Vagina (tissue), 2 donors: ENCODE measurements at places on chromosomes 4 and X.

- no peak for DNase-seq
Observed at GRCh38 chr4:56704089-56704871, 23.2 kb upstream of the HOPX start.

DNA sequence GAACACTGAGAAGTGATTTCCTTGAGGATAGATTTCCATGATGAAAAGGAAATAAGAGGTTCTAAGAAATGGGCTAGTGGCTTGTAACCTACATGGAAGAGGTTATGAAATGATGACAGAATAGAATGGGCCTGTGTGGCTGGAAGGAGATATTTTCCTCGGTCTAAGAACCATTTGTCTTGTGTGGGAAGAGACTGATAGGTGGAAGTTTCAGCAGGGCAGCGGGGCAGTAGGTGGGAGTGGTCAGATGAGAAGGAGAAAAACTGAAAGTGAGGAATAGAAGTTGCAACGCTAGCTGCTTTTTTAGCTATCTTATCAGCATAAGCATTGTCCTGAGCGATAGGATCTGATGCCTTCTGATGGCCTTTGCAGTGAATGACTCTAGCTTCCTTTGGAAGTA, 211.4 kb upstream of the GALNT7 start:
- no peak for DNase-seq

DNA sequence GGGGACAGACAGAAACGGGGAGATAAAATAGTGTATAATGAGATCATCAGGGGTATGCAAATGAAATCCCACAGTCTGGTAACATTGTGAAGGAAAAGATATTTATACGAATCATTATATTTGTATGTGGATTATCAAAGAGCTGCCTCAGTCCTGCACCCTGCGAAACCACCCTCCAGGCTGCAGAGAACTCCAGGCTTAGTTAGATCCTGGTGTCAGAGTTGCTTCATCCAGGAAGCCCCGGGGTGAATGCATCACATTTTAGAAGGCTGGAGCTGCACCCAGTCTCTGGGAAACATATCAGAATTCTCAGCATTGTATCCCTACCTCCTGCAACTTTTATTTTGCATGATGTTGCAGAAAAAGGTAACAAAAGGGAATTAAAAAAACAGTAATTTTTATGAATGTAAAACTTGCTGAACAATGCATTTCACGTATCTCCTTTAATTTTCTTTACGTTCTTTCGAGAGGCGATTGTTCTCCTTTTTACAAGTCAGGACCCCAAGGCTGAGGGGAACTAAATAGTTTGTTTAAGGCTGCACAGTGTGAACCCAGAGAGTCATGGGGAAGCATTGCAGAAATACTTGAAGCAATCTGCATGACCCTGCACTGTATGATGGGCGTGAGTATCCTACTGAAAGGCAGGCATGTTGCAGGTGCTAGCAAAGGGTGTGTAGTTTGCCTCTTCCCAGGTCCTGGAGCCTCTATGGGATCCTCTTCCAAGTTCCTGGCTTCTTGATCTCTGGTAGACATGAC, 299.5 kb upstream of the CLNK start:
- no peak for DNase-seq

DNA sequence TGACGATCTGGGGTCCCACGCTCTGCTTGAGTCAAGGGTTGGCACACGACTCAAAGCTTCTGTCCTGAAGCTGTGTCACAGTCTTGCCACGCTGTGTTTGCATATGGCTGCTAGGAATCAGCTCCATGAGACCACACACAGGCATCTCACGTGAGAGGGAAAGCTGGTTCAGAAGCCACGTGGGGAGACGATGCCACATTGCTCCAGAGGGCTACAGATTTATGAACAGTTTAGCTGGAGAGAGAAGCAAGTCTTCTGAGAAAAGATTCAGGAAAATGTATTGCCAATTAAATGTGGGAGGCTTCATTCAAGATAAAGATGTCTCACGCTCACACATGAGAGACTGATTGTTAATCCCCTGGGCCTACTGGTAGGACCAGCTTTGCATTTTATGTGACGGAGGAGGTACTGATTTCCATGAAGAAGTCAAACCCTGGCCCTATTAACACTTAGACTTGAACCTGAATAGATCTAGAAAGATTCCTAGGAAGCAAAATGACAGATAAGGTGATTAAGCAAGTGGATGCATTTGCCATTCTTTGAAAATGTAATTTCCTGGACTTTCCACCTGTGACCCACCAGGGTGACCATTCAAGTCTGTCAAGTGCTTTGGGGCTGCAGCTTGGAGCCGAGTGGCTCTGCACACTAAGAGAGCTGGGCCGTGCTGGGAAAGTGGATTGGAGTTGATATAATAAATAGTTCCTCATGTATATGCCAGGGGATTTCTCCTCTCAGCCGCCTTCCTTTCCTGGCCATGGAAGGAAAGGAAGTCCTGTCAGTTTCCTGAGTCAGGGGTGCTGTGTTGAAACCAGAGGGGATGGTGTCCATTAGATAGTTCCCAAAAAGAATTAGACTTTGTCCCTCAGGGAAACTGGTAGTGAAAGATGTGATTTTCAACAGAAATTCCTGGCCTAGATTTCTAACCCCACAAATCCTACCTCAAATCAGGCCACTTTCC, 29.0 kb downstream of the ENPP6 start:
- DNase-seq = no peak

DNA sequence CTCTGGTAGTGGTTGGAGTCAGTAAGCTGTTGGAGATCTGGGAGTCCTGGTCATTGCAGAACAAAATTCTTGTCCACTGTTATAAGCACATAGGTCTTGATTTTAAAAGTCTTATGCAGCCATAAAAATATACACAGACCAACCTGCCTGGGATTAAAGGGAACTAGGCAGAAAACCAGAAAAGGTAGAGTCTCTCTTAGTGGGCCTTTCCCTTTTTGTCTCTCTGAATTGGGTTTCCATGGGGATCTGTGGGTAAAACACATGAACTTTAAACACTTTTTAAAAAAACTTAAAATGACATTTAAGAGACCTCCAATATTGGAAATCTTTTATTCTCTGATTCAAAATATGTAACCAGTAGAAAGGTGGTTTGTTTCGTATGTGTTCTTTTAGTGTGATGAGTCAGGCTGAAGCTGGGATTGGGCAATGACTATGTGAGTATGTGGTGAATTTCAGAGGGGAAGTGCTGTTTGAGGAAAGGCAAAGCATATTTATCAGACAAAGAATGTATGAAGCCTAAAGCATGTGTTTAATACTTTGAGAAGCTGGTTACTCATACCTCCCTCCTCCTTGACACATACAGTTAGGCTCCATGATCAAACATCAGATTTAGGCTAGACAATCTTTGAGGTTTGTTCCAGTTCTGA, 29.6 kb downstream of the SLC16A2 start:
- peak; percentile 37 for DNase-seq

GRCh38 chr4:95540227-95540626, 8.5 kb downstream of the UNC5C start:
- no peak for DNase-seq

DNA sequence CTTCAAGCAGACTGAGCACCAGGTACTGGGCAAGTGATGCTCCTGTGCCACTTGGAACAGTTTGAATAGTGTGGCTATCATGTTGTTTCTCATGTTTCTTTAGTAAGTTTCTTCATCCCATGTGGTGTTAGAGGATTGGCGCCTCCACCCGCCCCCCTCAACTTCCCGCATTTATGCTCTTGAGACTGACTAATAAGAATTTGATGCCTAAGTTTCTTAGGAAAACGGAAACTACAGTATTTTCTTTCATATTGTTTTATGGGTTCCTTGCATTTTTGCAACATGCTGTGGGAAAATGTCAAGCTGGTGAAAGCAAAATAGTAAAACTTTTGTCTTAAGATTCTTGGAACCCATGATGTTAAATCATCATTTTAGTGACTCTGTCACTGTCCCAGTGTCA, 101.2 kb upstream of the SLC4A4 start:
- DNase-seq = no peak

DNA sequence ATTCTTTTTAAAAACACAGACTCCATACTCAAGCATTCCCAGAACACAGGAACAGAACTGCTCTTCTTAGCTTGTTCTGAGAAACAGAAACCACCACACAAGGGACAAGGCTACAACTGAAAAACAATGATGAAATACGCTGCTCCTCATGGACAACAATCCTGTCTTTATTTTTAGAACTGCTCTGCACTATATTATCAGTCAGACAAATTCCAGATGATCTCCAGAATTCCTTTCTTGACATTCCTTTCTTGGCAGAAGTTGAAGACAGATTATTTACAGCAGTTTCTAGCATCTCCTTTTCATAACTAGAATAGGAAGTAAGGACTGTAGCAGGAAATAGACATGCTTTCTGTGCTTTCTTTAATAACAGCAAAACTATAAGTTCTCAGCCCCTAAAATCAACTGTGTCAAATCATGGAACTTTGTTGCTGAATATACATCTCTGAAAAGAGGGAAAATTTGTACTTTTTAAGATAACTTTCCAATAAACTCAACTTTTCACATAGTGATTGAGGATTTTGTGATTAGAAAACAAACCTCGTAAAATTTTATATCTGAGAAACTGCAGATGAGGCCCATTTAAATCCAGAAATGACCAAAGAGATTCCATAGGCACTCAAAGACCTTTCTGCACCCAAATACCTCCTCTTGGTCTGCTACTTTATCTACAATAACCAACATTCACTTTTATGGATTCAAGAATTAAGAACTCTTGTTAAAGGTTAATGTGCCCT, 35.9 kb downstream of the ANTXR2 start:
- DNase-seq = no peak

GRCh38 chr4:43282534-43282933, 390.0 kb downstream of the GRXCR1 start:
- no peak for DNase-seq

- no peak for DNase-seq
Observed at GRCh38 chrX:133813971-133814370, 171.4 kb downstream of the GPC3 start.

DNA sequence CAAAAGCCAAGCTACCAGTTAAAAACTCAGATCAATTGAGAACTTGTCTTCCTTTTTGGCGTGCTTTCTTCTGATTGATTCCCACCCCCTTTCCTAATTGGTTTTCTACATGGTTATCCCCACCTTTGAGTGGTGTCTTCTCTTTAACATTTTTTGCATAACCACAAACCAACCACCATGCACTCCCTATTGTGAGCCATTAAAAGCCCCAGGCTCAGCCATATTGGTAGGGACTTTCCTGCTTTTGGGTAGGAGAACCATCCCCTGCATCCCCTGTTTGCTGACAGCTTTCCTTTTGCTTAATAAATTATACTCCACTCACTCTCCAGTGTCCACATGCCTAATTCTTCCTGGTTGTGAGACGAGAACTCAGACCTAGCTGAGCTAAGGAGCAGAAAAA, 1651.4 kb upstream of the IGFBP7 start:
- DNase-seq = no peak

DNA sequence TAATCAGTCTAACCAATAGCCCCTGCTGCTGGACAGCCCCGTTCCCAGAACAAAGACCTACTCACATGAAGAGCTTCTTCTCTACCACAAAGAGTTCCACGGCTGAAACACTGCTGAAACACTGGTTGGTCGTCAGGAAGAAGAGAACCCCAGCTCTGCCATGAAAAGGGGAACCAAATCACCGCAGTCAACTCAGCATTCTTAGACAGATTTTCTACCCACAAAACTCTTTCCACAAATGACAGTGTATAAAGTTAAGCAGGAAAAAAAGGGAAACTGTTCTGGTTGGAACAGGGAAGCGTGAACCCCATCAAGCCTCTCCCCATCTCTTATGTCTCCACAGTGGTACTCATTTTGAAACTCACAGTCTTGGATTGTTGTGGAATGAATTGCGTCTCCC, 57.3 kb downstream of the ABCG2 start:
- no peak for DNase-seq

GRCh38 chr4:20395160-20395773, 143.6 kb downstream of the SLIT2 start:
- no peak for DNase-seq

GRCh38 chr4:142331132-142331531, 515.0 kb downstream of the INPP4B start:
- DNase-seq = no peak

- DNase-seq = no peak
Observed at GRCh38 chrX:11886745-11887144, 128.7 kb downstream of the MSL3 start.

DNA sequence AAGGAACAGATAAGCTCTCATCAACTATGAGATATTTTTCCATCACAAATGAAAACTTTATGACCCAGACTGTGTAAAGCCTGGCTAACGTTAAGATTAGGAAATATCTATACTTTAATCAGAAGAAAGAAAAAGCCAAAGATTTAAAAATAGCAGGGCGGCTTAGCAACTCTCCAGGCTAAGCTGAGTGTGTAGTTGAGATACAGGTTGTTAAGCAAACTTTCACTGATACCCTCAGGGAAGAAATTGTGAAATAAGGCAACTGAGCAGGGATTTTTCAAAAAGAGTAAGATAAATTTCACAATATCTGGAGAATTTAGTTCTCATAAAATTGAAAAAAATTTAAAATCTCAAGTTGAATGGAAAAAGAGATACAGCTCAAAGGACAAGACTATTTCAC, 382.0 kb downstream of the RAPGEF2 start:
- no peak for DNase-seq

- no peak for DNase-seq
Observed at GRCh38 chr4:70754990-70755688, 33.4 kb downstream of the RUFY3 start.

GRCh38 chrX:15911734-15912550, 57.3 kb upstream of the AP1S2 start:
- no peak for DNase-seq

DNA sequence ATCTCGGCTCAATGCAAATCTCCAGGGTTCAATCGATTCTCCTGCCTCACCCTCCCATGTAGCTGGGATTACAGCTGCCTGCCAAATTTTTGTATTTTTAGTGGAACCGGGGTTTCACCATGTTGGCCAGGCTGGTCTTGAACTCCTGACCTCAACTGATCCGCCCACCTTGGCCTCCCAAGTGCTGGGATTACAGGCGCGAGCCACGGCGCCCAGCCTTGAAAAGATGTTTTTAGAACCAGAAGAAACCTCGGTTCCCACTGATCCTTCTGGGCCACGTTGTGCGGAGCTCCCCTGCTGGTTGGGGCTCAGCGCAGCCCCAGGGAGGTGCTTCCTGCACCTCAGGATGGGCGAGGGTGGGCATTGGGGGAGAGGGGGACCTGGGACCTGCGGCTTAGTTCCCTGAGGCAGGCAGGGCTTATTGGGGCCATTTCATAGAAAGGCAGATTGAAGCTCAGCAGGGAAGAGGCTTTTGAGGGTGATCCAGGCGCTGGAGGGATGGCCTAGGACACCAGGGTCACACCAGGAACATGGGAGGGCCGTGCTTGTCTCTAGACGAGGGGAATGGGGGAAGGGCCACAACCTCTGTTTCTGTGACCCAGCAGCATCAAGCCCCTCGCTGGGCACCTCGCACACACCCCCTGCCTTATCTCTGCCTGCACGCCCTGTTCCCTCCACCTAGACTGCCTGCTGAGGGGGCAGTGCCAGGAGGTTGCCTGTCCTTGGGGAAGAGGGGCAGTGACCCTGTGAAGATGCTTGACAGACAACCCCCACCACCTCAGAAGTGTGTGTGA, 6.3 kb upstream of the ADD1 start:
- peak; percentile 84 for DNase-seq
